ENCODE measurements at places on chromosomes 13 and 19. TPM values are rescaled to one million over a fixed set of nuclear protein-coding genes. Genes with fewer than 3 reads are reported as not detected.

DNA sequence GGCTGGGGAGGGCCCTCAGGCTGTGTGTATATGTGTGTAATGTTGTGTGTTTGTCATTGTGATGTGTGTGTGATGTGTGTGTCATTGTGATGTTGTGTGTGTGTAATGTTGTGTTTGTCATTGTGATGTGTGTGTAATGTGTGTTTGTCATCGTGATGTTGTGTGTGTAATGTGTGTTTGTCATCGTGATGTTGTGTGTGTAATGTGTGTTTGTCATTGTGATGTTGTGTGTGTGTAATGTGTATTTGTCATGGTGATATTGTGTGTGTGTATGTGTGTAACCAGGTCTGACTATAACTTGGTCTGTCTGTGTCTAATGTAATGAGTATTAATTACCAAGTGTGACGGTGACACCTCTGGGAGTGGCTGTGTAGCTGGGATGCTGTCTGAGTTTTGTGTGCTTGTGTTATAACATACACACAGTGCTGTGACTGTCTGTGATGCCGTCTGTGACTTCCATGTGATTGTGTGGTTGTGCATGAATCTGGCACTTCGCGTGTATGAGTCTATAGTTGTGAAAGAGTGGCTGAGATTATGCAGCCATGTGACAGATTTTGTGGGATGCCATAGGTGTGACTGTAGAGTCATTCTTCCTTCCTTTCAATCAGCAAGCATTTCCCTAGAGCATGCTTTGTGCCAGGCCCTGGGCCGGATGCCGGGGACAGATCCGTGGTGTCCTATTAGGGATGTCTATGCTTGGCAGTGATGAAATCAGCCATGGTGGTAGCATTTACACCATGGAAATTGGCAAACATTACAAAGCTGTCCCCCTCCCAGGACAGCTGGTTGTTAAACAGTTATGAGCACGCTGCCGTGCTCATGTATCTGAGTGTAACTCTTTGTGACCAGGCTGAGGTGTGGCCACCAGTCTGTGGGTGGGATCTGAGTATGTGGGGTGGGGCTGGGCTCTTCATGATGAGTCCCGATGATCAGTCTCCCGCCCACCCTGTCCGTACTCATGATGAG is 6.4 kb downstream of the TNFSF14 start:
- H3K36me3 ChIP-seq: no peaks in the 10 kb centered on the region
- no peaks in the 10 kb centered on the region for H3K4me1 ChIP-seq
- no peak overlapping the region for H3K4me3 ChIP-seq
- no peaks in the 10 kb centered on the region for H3K27me3 ChIP-seq
- no peak for DNase-seq

- DNase-seq: no peak
- no peaks in the 10 kb centered on the region for H3K4me1 ChIP-seq
- H3K27me3 ChIP-seq: no peaks in the 10 kb centered on the region
- no peak overlapping the region for H3K27ac ChIP-seq
Measured at GRCh38 chr13:28559636-28560259, 64.8 kb upstream of the FLT1 start.

Gene MTUS2
- total RNA-seq: not detected

Gene GIPR
- total RNA-seq: 0.28 TPM

DNA sequence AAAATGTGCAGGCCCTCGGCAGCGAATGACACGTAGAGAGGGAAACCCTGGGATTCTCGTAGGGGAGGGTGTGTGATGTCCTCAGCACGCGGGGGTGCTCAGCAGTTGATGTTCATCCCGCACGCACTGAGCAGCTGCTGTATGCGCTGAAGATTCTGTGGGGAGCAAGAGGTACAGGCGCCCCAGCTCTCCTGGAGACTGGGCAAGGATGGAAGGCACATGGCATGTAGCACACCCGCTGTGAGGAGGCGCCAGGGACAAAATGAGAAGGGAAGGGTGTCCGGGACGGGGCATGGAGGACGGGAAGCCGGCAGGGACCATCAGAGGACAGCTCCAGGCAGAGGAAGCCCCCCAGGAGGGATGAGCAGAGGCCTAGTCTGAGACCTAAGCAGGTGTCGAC is 15.4 kb downstream of the ATP11A start:
- H3K27ac ChIP-seq: peak overlapping the region; percentile 65
- peaks cover 13% of the 10 kb centered on the region for H3K4me1 ChIP-seq
- DNase-seq: no peak
- H3K4me3 ChIP-seq: no peak overlapping the region
